Camera-type eye (tissue), 1 donor: ENCODE measurements at places on chromosomes 1 and 21. TPM values are rescaled to one million over a fixed set of nuclear protein-coding genes. Genes with fewer than 3 reads are reported as not detected.

NOTCH2 gene
- total RNA-seq: 163 TPM

KCNJ15 gene
- total RNA-seq: 0.38 TPM

CPLANE2 gene
- 8.9 TPM for total RNA-seq

RBM15 gene
- total RNA-seq: 63.2 TPM

DYNLT4 gene
- total RNA-seq: not detected
